ENCODE measurements at places on chromosomes 7 and 10.

GRCh38 chr7:51471981-51472296 lies 155.3 kb upstream of the COBL start:
- DNase-seq: no peak

DNA sequence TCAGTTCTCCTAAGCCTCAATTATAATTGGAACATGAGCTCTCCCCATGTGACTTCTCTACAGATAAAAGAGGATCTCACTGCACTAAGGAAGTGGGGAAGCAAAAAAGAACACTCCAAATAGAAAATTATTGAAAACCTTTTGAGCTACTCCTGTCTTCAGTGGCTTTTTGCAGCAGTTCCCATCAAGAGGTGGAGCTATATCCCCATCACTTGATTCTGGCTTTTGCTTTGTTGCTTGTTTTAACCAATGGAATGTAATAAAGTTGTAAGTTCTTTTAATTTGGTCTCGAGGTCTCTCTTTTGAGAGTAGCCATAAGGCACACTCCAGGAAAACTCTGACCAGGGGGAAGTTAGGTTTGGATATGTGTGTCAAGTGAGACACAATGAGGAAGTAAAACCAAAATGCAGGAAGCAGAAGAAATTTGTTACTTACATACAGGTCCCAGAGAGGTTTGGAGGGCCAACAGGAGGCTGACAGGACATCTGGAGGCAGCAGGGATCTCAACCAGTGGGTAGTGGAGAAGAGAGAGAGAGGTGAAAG lies 569.4 kb downstream of the HTR7 start:
- DNase-seq: no peak

GRCh38 chr7:75870557-75871161 lies 8.2 kb upstream of the RHBDD2 start:
- DNase-seq: no peak

- DNase-seq: peak; percentile 31
Measured at GRCh38 chr10:102113956-102114857, 6.0 kb downstream of the LDB1 start.

DNA sequence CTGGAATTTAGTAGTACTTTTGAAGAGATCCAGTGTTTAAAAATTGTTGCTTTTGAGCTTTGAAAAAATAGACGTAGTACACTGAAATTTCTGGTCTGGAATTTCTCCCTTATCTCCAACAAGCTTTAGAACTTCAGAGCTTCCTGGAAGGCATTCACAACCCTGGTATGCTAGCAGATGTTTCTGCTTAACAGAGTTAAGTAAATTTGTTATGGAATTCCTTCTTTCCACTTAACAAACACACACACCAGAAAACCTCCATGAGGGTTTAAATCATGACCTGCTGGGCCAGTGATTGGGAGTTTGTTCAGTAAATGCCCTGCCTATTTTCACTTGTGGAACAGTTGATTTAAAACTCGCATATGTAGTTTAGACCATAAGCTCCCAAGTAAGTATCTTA lies 13.7 kb downstream of the ASB15 start:
- DNase-seq: no peak

- no peak for DNase-seq
Measured at GRCh38 chr7:127189886-127190285, 62.9 kb downstream of the GRM8 start.
